ENCODE measurements at places on chromosomes 3 and 15. TPM values are rescaled to one million over a fixed set of nuclear protein-coding genes. Genes with fewer than 3 reads are reported as not detected.

DNA sequence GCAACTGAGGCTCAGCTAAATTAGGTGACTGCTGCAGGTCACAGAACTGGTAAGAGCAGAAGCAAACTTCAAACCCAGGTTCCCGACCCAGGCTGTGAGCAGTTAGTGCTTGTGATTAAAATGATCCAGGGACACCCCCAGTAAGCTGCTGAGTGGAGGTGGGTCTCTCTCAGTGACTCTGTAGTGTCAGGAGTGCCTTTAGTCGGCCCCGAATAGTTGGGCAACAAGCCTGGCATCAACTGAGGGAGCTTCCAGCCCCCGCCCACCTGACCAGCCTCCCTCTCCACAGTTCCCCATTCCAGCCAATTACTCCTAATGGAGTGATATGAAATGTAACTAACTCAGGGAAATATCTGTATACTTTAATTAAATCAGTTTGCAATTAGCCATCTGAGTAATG, 168.0 kb upstream of the SMAD3 start:
- no peak for DNase-seq

TM4SF18 gene
- total RNA-seq, result 5.6 TPM

CX3CR1 gene
- total RNA-seq, result 1.9 TPM

GRCh38 chr15:91553196-91553854, 300.2 kb upstream of the SLCO3A1 start:
- DNase-seq, result no peak

DNA sequence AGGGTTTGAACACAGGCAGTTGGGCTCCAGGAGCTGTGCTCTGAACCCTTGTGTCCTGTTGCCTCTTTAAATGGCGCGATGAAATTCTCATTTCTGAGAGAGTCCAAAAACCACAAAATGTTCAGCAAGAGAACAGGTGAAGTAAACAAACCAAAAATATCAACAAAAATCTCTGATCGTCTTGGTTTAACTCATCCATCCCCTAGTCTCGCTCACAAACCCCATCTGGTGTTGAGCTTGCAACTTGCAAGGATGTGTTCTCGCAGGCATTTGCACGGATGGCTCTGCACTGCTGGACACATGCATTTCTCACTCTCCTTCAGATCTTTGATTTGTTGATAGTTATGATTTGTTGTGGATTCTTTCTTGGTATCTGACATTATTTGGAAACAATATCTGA, 31.1 kb downstream of the FAH start:
- peak; percentile 9 for DNase-seq

FGD5 gene
- total RNA-seq, result 34.7 TPM

Data from posterior vena cava (tissue), 2 donors.